ENCODE measurements at places on chromosomes 7 and 10.

GRCh38 chr7:117047496-117047895 is 94.2 kb downstream of the ST7 start:
- no peak for DNase-seq

GRCh38 chr10:124289851-124290795 is 128.6 kb downstream of the OAT start:
- peak; percentile 18 for DNase-seq

- no peak for DNase-seq
Measured at GRCh38 chr10:108817584-108817983, 1105.7 kb downstream of the XPNPEP1 start.

GRCh38 chr7:55587687-55588378 is 15.5 kb upstream of the VOPP1 start:
- no peak for DNase-seq

GRCh38 chr7:47939425-47940036 is 8.7 kb downstream of the PKD1L1 start:
- no peak for DNase-seq

DNA sequence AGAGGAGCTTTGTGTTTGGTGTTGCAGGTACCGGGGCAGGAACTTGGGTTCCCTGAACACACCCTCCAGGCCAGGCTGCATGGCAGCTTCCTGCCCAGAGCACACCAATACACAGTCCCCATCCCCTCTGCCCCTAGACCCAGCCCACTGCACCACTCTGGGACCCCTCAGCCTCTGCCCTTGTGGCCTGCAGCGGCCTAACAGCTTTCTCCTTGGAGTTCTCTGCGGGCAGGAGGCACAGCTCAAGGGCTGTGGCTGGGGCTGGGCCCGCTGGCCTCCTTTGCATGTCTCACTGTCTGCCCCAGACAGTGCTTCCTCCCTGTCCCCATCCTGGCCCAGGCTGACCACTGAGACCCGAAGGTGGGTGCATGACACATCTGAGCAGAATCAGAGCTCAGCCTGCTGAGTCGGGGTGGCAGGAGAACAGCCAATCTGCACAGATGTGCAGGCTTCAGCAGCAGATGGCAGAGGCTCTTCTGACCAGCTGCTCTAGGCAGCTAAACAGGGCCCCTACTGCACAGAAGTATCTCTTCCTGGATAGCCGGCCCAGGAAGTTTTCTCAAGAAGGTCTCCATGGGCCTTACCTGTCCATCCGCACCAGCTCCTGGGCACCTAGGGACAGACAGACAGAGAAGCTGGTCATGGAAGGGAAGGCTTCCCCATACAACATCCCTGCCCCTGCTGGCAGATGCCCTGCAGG is 20.8 kb downstream of the VSIR start:
- DNase-seq: no peak

DNA sequence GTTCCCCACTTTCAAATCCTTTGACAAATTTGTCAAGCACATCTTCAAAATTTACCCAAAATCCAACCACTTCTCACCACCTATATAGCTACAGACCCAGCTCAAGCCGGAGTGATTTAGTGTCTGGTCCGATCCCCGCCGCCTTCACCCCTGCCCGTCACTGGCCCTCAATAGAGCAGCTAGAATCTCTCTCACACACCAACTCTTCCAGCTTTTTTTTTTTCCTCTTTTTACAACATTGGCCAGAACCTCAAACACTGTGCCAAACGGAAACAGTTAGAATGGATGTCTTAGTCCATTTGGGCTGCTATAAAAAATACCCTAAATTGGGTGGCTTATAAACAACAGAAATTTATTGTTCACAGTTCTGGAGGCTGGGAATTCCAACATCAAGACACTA is 41.1 kb upstream of the TMEM72 start:
- no peak for DNase-seq

DNA sequence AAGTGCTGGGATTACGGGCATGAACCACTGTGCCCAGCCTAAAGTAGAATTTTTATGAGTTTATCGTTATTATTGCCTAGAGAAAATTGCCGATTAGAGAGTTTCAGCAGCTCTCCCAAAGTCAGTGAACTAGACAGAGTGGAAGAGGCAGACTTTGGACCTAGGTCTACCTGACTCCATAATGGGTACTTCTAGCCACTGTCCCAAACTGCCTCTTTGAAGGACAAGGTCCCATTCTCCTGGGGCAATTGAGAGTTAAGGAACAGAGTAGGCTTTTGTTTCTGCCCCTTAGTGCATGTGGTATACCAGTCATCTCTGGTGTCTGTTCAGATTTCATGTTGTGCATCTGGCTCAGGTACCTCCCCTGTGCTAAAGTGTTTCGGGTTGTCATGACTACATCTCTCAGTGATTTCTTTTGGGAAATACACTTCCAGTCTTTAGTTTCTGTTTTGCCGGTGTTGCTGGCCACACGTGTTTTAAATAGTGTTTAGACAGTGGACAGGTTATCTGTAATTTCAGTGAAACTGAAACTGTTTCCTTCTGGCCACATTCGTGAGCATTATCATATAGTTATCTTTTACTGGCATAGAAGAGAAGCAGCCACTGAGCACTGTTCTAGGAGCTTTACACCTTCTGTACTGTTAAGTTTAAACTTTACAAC is 4.7 kb downstream of the TMEM236 start:
- DNase-seq: no peak

GRCh38 chr10:36681751-36682632 is 443.4 kb upstream of the ANKRD30A start:
- DNase-seq: no peak

DNA sequence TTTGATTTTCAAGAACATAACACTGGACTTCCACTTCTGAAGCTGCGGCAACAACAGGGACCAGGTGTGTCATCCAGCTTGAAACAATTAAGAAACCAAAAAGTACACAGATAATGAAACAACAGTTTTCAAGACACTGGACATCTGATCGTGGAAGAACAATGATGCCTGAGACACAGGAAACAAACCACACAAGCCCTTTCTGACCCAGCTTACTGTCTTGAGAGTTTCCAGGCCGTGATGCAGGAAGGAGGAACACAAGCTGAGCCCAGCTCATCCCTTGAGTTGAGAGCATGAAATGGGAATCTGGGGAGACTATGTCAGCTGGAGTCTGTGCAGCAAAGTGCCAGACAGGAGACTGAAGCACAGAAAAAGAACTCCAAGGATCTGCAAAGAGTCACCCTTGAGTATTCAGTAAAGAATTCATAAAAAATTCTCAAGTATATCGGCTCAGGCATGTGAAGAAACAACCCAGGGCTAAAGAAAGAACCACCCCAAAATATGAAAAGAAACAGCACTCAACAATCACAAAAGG is 91.6 kb downstream of the RNF32 start:
- no peak for DNase-seq

- no peak for DNase-seq
Measured at GRCh38 chr7:156379324-156380070, 261.1 kb upstream of the RNF32 start.
